Hair follicular keratinocyte (primary cell): ENCODE measurements at places on chromosomes 12 and 14. TPM values are rescaled to one million over a fixed set of nuclear protein-coding genes. Genes with fewer than 3 reads are reported as not detected.

ASCL4 gene
- total RNA-seq: not detected in 2 replicates

EXOC3L4 gene
- total RNA-seq: not detected in 2 replicates

KRT76 gene
- total RNA-seq: not detected in 2 replicates

BRI3BP gene
- total RNA-seq: 13.1 and 17.3 TPM in 2 replicates

OR9K2 gene
- total RNA-seq: not detected in 2 replicates

DTX1 gene
- total RNA-seq: not detected in 2 replicates

RASSF9 gene
- total RNA-seq: 2.7 and 4.0 TPM in 2 replicates

NPAS3 gene
- not detected in 2 replicates for total RNA-seq

SOCS2 gene
- 24.1 and 35.1 TPM in 2 replicates for total RNA-seq

KRT71 gene
- not detected in 2 replicates for total RNA-seq

KRT7 gene
- total RNA-seq: 131 and 353 TPM in 2 replicates

GPN3 gene
- 23.3 and 31.0 TPM in 2 replicates for total RNA-seq

CHST11 gene
- total RNA-seq: 13.4 and 13.6 TPM in 2 replicates

RILPL2 gene
- 2.2 and 3.9 TPM in 2 replicates for total RNA-seq

CD163 gene
- not detected in 2 replicates for total RNA-seq

ABCD2 gene
- not detected in 2 replicates for total RNA-seq

PLEKHD1 gene
- not detected in 2 replicates for total RNA-seq

KIF21A gene
- total RNA-seq: 17.0 and 20.6 TPM in 2 replicates

CIDEB gene
- total RNA-seq: 3.2 and 4.1 TPM in 2 replicates
